ENCODE measurements at places on chromosomes 3 and 15. TPM values are rescaled to one million over a fixed set of nuclear protein-coding genes. Genes with fewer than 3 reads are reported as not detected.

Gene ALPK3
- total RNA-seq, result 35.9 TPM

Gene P2RY13
- total RNA-seq, result 0.75 TPM

Gene SLC2A2
- under 0.01 TPM for total RNA-seq

Gene GOLGA6D
- 0.09 TPM for total RNA-seq

Gene WDR72
- total RNA-seq, result 0.22 TPM

Gene LIPC
- total RNA-seq, result 0.44 TPM

Data from muscle of leg (tissue), 16 donors.